ENCODE measurements at places on chromosomes 7 and 10.

GRCh38 chr10:110756876-110757275 is 112.7 kb downstream of the RBM20 start:
- no peak for DNase-seq

GRCh38 chr7:41010967-41011366 is 691.9 kb downstream of the INHBA start:
- DNase-seq: no peak

GRCh38 chr7:13933091-13933490 is 56.4 kb downstream of the ETV1 start:
- no peak for DNase-seq

- no peak for DNase-seq
Measured at GRCh38 chr7:30880125-30880720, 31.4 kb upstream of the AQP1 start.

DNA sequence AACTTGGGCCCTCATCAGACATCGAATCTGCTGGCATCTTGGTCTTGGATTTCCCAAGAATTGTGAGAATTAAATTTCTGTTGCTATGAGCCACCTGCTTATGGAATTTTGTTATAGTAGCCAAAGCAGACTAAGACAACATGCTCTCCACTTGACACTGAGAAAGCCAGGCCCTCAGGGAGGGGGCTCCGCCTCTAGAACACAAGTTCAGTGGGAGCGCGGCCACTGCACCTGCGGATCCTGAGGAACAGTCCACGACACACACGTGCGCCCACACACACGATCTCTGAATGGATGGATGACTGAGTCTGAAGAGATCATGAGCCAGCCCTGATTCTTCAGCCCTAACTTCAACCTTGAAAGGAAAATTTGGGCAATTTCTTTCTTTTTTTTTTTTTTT is 73.7 kb downstream of the CTBP2 start:
- no peak for DNase-seq

GRCh38 chr10:93299606-93300287 is 182.4 kb downstream of the MYOF start:
- DNase-seq: no peak

- DNase-seq: no peak
Measured at GRCh38 chr10:114273910-114274309, 34.9 kb downstream of the VWA2 start.

DNA sequence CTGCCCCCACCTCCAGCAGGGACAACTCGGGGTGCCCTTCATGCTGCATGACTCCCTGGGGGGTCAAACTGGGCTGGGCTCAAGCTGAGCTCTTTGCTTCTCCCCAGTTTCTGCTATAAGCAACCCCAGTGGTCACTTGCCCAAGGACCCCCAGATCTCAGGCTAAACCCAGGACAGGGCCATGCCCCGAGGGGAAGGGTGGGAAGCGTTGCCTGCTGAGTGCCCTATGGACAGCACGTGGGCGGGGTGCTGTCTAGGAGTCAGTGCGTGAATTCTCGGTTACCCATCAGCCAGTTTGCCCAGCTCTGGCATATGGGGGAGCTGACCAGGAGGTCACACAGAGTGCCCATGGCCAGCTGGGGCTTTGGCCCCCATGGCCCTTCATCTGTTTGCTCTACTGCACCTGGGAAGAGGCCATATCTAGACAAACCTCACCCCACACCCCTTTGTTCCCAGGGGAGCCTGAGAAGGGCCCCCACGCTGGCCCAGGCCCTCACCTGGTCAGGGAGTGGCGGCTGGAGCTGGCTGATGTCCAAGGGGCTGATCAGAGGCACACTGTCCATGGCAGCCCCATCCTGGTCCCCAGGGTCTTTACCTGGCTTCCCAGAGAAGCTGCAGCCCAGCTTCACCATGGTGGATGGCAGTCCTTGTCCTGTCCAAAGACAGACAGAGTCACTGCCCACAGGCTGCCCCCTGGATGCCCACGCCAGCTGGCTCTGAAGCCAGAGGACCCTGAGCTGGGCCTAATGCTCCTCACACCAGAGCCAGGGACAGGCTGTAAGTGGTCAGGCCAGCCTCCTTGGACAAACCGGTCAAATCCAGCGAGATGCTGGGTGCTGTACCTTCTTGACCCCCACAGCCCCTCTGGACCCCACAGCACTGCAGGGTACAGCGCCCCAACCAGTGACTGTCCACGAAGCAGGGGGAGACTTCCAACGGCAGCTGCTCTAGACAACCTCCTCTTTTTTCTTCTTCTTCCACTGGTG is 8.0 kb downstream of the CALY start:
- no peak for DNase-seq

GRCh38 chr10:34809796-34810195 is 5.3 kb downstream of the PARD3 start:
- DNase-seq: no peak

DNA sequence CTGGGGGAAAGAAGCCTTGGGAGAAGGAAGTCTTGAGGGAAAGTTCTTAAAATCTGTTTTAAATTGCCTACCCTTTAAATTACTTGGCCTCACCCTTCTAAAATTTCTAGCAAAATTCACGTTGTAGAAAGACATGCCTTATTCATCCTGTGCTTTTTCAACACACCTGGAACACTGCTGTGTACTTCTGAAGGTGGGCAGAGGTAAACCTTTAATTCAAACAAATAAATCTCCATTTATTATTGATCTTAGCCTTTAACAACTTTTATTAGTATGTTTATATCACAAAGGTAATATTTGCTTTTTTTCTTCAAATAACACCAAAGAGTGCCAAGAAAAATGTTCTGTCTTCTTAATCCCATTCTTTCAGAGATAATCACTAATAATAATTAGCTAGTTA is 30.7 kb downstream of the DNAJB9 start:
- no peak for DNase-seq

GRCh38 chr10:129626309-129626708 is 159.3 kb downstream of the MGMT start:
- no peak for DNase-seq

GRCh38 chr10:61847640-61848039 is 53.9 kb upstream of the ARID5B start:
- DNase-seq: no peak

- DNase-seq: peak; percentile 68
Measured at GRCh38 chr10:16828114-16828568, 10.9 kb upstream of the RSU1 start.

DNA sequence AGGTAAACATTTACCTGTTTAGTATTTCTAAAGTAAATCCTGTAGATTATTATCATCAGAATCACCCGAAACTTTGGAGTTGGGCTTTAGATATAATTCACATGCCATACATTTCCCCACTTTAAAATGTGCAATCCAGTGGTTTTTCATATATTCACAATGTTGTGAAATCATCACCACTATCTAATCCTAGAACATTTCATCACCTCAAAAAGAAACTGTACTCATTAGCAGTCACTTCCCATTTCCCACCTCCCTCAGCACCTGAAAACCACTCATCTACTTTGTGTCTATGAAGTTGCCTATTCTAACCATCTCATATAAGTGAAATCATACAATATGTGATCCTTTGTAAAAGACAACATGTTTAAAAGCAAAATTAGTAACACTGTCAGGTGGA is 182.6 kb downstream of the FZD1 start:
- no peak for DNase-seq

DNA sequence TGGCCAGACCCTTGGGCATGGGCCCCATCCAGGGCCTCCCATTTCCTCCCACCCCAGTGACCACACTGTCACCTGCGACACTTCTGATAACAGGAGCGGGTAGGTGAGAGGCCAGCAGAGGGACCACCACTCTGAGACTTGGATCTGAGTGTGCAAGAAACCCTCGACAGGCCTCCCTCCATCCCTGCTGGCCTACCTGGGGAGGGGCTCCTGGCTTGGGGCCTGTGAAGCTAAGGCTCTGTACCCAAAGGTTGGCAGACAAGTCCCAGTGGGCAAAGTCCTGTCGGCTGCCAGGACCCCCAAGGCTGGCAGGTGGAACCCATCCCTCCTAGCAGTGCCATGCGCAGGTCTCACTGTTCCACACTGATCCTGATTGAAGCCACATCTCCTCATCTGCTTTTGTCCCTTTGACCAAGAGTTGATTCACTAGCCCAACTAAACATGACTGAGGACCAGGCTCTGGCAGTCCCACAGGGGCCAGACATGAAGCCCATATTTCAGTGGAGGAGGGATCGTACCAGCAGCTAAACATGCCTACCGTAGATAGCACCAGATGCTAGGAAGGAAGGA is 1.2 kb upstream of the PGAM2 start:
- DNase-seq: no peak

GRCh38 chr10:102449321-102450123 is 1.8 kb downstream of the C10orf95 start:
- peak; percentile 74 for DNase-seq

GRCh38 chr10:125001313-125002046 is 59.6 kb downstream of the ZRANB1 start:
- no peak for DNase-seq

DNA sequence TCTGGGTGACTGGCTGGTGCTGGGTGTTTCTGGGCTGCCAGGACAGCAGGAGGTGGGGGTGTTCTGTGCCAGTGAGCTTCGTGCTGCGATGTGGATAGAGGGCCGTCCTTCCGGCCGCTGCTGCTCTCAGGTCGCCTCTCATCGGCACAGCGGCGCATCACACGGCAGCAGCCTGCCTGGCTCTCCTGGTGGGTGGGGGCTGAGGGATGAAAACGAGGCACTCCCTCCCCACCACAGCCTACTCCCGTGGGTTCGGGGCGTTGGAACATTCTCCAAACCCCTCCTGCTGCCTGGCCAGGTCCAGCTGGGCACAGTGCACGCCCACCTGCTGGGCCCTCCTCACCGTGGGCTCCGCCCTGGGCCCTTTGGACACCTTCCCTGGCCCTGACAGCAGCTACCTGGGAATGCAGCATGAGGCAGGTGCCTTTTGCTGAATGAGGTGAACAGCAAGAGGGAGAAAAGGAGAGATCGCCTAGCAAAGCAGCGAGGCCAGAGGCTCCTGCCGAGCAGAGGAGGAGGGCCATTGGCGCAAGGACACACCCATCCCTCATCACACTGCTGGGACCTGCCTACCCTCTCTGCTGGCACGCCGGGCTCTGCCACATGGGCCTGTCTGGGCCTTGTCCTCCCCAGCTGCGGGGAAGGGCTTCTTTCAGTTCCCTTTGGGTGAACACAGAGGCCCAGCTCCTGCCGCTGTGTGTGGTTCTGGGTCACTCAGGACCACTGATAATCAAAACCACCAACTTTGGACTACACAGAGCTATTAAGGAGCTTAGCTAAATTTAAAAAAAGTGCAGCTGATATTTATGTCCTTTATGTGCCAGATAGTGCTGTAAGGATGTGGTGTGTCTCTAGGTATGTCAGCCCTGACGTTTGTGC is 33.4 kb downstream of the INPP5A start:
- DNase-seq: no peak

DNA sequence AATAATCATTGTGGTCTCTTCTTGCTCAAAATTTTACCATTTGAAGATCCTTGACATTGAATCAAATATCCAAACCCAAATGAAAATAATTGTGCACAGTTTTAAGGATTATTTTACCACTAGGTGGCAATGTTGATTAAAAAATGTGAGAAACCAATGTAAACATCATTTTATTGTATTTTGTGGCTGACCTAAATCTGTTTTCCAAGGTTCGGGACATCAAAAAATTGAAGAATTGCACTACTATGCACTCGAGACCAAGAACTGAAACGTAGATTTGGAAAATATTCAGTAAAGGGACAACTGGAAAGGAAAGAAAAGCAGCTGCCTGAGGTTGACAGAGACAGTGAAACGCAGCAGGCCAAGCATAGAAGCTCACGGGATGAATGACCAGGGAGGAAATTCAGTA is 259.3 kb downstream of the SNX13 start:
- DNase-seq: peak; percentile 35

DNA sequence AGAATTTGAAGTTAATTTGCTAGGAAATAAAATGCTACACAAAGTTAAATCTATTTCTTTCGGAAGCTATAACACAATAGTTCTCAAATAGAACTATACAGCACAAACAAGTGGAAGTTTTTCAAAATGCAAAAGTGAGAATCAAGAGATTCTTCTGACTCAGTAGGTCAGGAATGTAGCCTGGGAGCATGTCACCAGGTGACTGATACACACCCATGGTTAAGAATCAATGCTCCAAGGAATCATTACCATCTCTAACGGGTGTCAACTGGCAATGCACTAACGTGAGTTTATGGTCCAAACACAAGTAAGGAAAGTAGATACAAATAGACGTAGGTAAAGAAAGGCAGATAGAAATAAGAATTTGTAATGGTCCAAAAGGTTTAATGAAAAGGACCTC is 170.5 kb downstream of the SRPK2 start:
- DNase-seq: peak; percentile 30

DNA sequence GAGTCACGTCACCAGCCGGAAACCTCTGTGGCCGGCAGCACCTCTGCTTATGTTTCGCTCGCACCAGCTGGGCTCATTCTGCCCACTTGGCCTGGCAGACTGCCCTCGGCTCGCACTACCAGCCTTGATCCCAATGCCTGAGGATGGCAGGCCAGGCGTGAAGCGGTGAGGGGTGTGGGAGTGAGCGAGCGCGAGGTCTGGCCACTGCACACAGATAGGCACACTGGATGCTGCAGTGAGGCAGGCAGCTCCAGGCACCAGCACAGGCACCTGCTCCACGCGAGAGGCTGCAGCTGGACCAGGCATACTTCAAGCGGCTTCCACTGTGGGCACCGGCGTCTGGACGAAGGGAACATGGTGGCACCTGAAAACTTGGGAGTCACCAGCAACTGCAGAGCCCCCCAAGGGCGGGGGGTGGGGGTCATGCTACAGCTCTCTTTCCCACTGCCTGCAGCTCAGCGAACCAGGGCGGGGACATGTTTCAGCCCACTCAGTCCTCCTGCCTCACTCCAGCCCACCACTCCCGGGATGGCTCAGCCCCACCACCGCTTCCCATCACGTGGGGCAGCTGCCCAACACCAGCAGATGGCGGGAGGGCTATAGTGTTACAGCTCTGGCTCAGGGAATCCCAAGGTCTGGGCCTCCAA is 5.4 kb upstream of the DMTF1 start:
- no peak for DNase-seq

GRCh38 chr7:17661982-17662585 is 278.2 kb downstream of the SNX13 start:
- DNase-seq: no peak

DNA sequence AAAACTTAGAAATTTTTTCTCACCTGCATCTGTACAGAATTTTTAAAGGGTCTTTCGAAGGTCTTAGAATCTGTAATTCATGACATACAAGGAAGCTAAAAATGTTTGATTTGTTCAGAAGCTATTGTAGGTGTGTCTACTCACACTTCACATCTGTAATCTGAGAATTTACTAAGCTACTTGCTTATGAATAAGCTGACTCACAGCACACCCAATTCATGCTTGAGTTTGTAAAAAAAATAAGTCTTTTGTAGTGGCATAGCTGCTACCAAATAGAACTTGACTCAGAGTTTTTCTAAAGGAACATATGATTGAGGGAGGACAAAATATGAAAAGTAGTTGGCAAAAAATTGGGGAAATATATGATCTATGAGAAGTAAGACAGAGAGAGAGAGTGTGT is 12.7 kb upstream of the AGR2 start:
- DNase-seq: peak; percentile 67

GRCh38 chr7:139065323-139065722 is 29.5 kb upstream of the ZC3HAV1L start:
- no peak for DNase-seq

All from Caki2 (cell line).